ENCODE measurements at places on chromosomes 11 and 22.
A peak's percentile ranks its signal among the peaks of the same experiment; 100 is the strongest.

DNA sequence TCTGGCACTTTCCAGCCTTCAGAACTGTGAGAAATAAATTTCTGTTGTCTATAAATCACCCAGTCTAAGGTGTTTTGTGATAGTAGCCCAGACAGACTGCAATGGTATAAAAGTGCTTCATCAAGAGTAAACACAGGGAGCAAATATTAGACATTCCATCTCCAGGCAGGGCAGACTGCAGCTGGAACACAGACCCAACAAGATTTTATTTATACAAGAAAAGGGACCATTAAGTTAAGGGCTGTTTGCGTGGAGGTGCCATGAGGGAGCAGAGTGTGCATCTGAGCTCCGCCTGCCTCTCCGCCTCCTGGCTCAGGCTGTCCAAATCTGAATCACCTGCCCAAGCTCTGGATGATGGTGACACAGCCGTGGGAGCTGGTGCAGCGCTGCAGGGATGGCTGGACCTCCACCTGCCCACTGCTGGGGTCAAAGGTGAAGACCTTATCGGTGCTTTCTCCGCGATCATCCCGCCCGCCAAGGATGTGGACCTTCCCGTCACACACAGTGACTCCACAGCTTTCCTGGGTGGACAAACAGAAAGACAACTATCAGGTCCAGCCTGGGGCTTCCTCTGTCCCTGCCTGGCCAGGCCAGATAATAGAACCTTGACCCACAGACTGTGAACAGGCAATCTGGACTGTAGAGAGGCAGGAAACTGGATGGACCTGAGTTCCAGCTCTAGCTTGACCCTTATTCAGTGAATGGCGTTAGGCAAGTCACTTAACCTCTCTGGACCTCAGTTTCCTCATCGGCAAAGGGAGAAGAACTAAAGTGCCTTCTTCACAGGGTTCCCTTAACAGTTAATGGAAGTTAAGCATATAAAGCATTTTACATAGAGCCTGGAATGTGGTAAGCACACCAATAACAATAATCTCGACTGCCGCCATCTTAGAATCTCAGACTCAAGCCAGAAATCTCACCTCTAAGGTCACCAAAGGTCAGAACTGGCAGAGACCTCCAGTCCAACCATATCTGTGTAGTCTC, 10.5 kb downstream of the KLHL35 start:
- DNase-seq, result no peak

GRCh38 chr22:17918840-17919239, 105.5 kb downstream of the MICAL3 start:
- no peak for DNase-seq

DNA sequence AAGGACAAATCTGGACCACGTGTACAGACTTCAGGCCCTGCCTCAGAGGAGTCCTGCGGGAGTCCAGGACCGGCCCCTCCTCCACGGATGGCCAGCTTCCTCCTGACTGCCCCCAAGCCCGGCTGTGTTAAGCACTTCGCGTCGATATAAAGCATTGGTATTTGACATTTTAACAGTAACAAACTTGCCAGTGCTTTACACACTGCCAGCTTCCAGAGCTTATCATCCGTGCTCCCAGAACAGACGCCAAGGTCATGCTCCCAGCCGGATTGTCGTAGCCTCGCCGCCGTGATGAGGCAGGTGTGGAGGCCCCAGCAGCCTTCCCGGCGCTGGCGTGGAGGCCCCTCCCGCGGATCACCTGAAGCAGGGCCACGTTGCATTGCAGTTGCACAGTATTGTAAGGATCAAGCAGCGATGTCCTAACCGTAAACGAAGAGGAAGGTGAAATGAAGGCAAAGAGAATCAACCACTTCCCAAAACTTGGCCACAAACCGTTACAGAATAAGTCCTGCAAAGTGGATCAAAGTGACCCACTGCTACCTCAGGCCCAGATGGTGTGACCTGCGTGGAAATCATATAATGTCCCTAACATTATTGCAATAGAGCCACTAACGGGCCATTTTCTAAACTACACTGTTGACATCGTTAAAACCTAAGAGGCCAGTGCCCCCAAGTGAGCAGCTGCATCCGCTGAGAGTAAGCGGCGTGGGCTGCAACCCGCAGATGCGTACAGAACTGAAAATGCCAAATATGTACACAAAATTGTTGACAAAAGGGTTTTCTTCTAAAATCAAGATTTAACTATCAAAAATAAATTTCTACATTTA, 51.6 kb downstream of the CERK start:
- DNase-seq, result no peak

DNA sequence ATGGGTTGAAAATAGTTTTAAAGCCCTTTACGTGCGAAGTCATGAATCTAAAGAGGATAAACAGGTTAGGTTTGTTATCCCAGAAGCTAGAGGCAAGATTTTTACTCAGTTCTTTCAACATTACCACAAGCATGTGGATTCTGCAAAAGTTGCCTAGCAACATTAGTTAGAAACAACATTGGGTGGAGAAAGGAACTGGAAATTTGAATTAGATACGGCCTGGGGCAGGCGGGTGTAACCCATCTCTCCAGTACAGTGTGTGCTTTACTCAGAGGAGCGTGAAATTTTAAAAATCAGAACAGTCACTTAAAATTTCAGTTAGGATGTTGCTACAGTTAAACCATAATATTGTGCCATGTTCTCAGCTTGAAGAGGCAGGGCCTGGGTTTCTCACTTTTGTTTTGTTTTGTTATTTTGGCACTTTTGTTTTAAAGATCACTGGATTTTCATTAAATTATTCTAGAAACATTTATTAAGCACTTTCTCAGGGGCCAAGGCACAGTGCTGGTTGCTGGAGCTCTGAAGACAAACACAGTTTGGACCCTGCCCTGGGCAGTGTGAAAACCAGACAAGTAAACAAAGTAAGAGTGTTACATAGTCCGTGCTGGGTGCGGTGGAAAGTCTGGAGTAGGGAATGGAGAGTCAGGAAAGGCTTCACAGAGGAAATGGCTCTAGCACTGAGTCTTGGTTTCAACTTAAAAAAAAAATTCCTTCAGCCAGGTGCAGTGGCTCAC, 4.4 kb upstream of the WEE1 start:
- peak; percentile 84 for DNase-seq

DNA sequence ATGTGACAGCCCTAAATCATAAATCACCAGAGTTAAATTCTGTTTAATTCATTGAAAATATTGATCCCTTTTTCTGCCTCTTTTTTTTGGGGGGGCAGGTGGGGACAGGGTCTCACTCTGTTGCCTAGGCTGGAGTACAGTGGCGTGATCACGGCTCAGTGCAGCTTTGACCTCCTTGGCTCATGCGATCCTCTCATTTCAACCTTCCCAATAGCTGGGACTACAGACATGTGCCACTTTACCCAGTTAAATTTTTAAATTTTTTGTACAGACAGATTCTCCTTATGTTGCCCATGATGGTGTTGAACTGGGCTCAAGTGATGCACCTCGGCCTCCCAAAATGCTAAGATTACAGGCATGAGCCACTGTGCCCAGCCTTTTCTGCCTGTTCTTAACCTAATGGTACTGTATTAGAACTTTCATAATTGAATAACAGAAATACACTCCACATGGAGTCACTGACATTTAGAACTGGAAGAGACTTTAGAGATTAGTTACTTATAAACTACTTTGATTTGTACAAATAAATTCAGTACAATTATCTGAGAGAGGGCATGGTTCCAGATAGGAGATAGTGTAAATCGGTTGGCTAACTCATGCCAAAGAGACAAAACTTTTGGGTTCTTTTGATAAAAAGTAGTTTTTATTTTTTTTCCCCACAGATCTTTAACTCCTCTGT, 76.4 kb upstream of the PRODH start:
- no peak for DNase-seq

- DNase-seq, result no peak
These were observed 4.7 kb downstream of the RTCB start for GRCh38 chr22:32407312-32407711.

DNA sequence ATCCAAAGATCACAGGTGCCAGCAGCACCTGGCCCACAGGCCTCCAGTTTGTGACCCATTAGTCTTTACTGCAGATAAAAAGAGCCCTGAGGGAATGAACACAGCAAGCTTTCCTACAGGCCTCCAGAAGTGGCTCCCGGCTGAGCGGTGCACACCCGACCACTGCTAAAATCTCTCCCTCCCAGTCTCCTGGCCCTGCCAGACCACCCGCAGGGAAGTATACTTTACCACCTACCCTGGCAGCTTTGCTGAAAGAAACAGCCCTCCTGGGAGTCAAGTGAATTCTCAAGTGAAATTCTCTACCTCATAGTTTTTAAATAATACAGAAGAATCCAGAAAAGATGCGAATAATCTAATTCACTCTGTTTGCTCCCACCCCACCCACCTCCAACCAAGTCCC, 15.4 kb upstream of the MTNR1B start:
- DNase-seq, result no peak

GRCh38 chr11:92528001-92528400, 303.4 kb downstream of the FAT3 start:
- DNase-seq, result no peak

Data from eye (tissue), 1 donor.